T-helper 17 cell (primary cell): ENCODE measurements at places on chromosomes 7 and 10. TPM values are rescaled to one million over a fixed set of nuclear protein-coding genes. Genes with fewer than 3 reads are reported as not detected.

NODAL gene
- not detected for total RNA-seq

MXI1 gene
- total RNA-seq: 48.8 TPM

ALOX5 gene
- 19.8 TPM for total RNA-seq

CNNM1 gene
- 0.15 TPM for total RNA-seq

DRGX gene
- not detected for total RNA-seq

FAM25G gene
- not detected for total RNA-seq

HOXA9 gene
- not detected for total RNA-seq

MLXIPL gene
- total RNA-seq: not detected

RAB19 gene
- total RNA-seq: 2.1 TPM

CACNB2 gene
- not detected for total RNA-seq

TMEM213 gene
- not detected for total RNA-seq

C7orf33 gene
- not detected for total RNA-seq

PIK3AP1 gene
- total RNA-seq: 1.9 TPM

NKX1-2 gene
- total RNA-seq: not detected

PAOX gene
- total RNA-seq: 3.5 TPM

SLC13A1 gene
- not detected for total RNA-seq

ADRB1 gene
- 0.16 TPM for total RNA-seq

WNT2 gene
- not detected for total RNA-seq

RHOBTB1 gene
- 0.37 TPM for total RNA-seq

PRPS1L1 gene
- not detected for total RNA-seq

SPDYE11 gene
- total RNA-seq: not detected

PEX1 gene
- 19.1 TPM for total RNA-seq

IL15RA gene
- total RNA-seq: 13.0 TPM

CCDC7 gene
- total RNA-seq: 73.0 TPM

UPK3BL2 gene
- 52.5 TPM for total RNA-seq

CCDC126 gene
- total RNA-seq: 7.5 TPM

FKBP14 gene
- 7.4 TPM for total RNA-seq

PDE6C gene
- not detected for total RNA-seq

CPA2 gene
- not detected for total RNA-seq

KCNH2 gene
- total RNA-seq: 2.2 TPM
